ENCODE measurements at places on chromosomes 4 and X.

GRCh38 chr4:52037689-52038102 lies 403 bp downstream of the SGCB start:
- no peak for DNase-seq

DNA sequence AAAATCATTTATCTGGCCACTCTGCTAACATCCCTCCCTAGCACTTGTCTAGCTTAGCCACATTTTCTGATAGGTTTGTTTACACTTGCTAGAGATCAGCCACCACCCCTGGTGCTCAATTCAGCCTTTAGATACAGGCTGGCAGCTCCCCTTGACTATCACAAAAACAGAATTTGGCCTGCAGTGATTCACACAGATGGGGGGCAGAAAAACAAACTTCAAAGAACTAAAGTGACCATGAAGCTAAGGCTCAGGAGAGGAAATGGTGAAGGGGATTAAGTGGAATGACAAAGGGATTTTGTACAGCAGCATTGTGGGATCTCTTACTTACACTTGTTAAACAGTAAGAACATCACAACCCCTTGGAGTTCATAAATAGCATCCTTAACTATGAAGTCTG lies 1718.0 kb upstream of the PCDH7 start:
- no peak for DNase-seq

GRCh38 chr4:21469438-21470300 lies 478.9 kb downstream of the KCNIP4 start:
- DNase-seq: no peak

- no peak for DNase-seq
Measured at GRCh38 chr4:3786196-3786869, 20.1 kb downstream of the ADRA2C start.

GRCh38 chr4:186543206-186543605 lies 12.2 kb downstream of the MTNR1A start:
- DNase-seq: no peak

GRCh38 chr4:3484057-3484973 lies 21.2 kb downstream of the DOK7 start:
- no peak for DNase-seq

- DNase-seq: no peak
Measured at GRCh38 chr4:76211769-76212708, 1.6 kb downstream of the SCARB2 start.

DNA sequence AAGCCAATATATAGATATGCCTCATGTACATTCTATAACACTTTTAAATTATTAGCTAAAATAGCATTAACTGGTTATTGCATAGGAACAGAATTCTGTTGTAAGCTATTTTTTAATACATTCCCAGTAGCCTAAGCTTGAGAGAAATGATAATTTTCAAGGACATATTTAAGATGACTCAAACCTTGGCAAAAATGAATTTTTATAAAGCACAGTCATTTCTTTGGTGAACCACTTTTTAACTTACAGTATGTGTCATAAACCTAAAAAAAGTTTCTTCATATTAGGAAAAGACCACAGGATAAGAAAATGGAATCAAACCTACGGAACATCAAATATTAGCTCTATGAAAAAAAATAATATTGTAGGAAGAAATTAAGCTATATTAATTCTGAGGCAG lies 986.3 kb downstream of the STIM2 start:
- DNase-seq: no peak

- DNase-seq: no peak
Measured at GRCh38 chr4:5200513-5200912, 149.2 kb downstream of the STK32B start.

- no peak for DNase-seq
Measured at GRCh38 chr4:18751083-18751482, 729.5 kb upstream of the LCORL start.

DNA sequence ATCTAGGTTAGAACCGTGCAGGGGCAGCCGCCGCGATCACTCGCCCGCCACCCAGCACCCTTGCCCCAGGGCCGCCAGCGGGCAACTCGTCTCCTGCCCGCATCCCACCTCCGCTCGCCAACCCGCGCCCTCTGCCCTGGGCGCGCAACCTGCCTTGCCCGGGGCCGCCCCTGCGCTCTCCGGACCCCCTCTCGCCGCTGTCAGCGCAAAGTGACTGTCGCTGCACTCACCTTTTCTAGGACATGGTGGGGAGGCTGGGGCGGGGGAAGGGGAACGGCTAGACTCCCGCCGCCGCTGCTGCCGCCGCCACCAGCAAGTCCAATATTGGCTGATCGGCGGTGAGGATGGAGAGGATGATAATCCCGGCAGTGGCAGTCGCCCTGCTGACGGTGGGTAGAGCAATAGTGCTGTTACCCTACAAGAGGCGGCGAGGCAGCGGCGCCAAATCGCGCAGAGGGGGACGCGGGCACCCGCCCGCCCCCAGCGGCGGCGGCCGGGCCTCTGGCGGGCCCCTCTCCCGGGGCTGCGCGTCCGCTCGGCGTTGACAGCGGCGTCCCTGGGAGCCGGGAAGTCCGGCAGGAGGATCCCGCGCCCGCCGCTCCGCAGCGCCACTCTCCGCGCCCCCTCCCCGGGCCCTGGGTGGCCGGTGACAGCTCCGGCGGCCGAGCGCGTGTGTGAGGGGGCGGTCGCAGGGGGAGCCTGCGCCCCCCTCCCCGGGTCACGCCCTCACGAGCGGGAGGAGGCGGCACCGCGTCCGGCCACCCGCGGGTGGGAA lies 2.3 kb upstream of the NR3C2 start:
- no peak for DNase-seq

DNA sequence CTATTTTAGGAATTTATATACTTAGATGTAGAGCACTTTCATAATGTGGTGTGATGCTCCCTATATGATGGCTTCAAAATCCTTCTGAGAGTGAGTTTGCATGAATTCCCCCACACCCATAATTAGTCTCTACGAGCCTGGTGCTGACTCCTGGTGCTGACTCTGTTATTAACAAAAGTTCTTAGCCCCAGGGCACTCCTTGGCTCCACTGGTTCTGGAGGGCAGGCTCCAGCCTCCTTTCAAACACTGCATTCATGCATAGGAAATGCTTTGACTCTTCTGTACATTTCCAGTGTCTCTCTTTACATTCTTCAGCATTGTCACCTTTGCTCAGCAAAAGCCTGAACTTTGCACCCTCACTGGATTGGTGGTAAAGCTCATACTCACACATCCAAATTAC lies 64.0 kb downstream of the LNX1 start:
- DNase-seq: no peak

GRCh38 chrX:15435836-15436619 lies 51.8 kb upstream of the VEGFD start:
- peak; percentile 39 for DNase-seq

DNA sequence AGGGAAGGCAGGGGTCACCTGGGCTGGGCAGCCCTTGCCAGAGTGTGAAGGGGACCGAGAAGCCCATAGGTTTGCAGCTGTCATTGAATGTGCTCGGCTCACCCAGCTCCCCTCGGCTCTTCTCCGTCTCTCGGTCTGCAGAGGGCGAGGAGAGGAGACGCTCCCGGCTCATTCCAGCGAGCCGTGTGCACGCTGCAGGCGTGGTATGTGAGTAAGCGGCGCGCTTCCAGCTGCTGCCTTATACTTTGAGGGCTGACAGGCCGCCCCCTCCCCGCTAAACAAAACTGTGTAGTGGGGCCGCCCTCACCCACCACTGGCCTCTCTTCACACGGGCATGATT lies 23.0 kb upstream of the BCORL1 start:
- no peak for DNase-seq

DNA sequence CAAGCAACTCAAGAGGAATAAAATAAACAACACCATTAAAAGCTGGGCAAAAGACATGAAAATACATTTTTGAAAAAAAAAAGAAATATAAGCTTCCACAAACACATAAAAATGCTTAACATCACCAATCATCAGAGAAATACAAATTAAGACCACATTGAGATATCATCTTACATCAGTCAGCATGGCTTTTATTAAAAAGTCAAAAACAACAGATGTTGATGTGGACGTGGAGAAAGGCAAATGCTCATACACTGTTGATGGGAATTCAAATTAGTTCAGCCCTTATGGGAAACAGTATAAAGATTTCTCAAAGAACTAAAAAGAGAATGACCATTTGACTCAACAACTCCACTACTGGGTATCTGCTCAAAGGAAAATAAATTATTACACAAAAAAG lies 59.6 kb downstream of the STK32B start:
- DNase-seq: peak; percentile 56

GRCh38 chr4:27913738-27914137 lies 1053.1 kb downstream of the STIM2 start:
- no peak for DNase-seq

DNA sequence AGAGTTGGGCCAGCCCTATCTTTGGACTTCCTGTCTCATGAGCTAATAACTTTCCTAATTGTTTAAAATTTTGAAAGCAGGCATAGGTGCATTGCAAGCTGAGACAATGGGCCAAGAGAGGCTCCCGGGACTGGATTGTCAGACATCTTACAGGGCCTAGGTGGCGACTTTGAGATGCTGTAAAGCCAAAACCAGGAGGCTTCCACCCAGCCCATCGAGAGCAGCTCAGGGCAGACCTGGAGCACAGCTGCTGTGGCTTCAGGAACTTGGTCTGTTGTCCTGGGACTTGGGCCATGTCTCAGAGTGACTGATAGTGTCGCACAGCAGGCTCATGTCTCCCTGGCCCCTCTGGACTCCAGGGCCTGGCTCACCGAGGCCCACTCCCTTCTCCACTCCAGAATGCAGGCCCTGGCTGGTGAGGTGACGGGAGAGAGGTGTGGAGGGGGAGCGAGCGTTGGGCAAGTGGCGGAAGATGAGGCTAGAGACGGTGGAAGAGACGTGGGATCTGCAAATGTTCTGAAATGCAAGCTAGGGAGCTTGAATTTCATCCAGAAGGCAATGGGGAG lies 24.1 kb upstream of the MTM1 start:
- no peak for DNase-seq
